ENCODE measurements at places on chromosomes 6 and 20.

GRCh38 chr6:128095362-128095761 is 194.5 kb upstream of the THEMIS start:
- DNase-seq, result no peak

DNA sequence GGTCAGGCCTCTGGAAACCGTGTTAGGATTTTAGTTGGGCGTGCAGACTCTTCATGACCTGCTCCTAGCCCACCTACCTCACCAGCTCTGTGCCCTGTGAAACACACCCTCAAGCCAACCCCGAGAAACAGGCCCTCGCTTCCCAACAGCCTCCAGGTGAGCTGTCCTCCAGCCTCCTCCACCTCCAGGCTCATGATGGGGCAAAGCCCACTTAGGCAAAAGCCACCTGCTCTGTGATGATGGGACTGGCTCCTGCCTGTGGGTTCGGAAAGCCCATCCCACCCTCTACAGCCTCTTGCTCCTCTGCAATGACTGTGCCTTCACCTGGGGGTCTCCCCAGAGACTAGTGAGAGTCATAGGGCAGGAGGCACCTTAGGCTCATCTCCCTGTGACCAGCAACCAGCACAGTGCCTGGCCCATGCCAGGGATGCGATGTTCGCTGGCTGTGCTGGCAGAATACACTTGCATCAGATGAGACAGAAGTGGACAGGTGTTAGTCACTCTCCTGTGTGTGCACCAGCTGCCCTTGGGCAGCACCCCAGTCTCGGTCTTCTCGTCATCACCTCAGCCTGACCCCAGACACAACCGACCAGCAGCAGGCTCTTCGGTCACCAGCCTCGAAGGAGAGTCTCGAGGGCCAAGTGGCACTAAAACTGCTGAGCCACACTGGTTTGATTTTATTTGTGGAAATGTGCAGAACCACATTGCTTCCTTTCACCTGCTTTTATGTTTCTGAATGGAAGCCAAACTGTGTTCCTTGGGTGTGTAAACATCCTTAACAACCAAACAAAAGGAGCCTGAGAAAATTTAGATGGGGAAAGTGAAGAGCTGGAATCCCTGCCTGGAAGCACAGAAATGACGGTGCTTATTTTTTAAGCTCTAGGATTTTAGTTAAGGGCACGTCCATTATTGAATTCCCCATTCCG is 10.7 kb downstream of the PXDC1 start:
- DNase-seq, result no peak

DNA sequence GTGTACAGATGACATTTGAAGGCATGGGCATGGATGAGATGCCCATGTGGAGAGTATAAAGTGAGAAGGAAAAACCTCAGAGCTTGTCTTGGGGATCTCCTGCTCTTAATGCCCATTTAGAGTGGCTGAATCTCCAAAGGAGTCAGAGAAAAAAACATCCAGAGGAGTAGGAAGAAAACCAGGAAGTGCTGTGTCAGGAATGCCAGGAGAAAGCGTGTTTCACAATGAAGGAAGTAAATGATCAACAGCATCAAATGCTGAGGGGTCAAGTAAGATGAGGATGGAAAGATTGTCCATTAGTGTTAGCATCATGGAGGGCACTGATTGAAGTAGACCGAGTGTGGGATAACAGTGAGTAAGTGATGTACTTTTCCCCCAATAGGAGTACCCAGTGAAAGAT is 56.1 kb downstream of the FIG4 start:
- no peak for DNase-seq

- no peak for DNase-seq
These were observed 32.7 kb downstream of the PLN start for GRCh38 chr6:118580585-118581419.

GRCh38 chr20:11260611-11261010 is 586.8 kb upstream of the JAG1 start:
- no peak for DNase-seq

DNA sequence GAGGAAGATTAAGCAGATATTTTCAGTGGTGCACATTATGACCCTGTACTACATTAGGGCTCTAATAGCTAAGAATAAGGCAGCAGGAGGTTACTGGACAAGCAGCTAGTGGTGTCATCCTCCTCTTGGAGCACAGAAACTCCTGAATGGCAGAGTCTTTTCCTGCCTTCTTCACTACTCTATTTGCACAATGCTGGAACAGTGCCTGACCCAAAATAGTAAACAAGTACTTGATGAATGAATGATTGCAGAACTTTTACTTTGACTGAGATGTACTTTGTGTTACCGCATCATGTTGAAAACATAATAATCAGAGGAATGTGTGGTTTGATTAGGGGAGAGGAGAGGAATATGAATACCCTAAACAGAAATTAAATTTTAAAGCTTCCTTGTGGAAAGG is 30.0 kb upstream of the UST start:
- DNase-seq, result no peak

GRCh38 chr20:25116739-25117458 is 35.0 kb upstream of the VSX1 start:
- no peak for DNase-seq

GRCh38 chr20:15342991-15343523 is 1005.6 kb upstream of the FLRT3 start:
- DNase-seq, result no peak

DNA sequence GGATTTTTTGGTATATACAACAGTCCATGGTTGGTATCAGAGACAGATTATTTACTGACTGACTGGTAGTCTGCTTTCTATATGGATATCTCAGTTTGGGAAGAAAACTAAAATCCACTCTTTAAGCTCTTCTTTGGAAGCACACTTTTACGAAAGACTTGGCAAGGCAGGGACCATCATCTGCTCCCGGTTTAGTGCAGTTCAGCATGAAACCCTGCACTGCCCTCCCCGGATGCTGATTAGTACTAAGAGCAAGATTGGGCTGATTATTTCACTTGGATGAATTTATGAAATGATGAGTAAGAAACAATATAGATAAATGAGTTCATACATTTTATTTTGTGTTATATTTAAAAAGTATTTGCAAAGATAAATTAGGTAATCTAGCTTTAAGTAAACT is 56.3 kb downstream of the RGS17 start:
- DNase-seq, result no peak

DNA sequence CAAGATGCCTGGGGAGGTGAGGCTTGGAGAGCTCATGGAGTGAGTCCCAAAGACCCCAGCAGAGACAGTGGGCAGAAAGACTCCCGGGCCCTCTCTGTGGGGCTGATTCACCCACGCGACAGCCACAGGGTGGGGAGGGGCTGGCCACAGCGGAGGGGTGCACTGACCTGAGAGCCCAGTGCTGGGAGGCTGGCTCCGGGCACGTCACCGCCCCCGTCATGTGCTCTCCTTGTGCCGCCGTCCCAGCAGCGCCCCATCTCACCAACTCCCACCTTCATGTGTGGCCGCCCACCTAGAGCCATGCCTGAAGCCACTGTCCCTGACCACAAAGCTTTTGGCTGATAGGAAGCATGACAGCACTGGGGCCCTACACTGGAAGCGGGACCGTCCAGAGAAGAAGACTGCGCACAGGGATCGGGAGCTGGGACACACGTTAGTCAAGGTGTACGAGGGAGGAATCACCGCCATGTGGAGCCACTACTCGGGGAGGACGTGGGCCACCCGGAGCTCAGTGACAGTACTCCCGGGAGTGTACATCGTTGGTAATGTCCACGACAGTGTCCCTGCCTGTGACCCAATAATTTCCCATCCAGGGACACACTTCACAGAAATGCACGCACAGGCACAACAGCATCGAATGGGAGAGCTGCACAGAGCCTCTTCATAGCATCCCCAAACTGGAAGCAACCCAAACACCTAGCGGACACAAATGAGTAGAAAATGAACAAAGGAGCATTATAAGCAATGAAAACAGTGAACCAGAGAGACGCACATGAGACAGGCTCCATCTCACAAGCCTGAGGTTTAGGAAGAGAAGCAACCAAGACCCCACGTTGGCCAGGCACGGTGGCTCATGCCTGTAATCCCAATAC is 28.4 kb upstream of the FOXC1 start:
- no peak for DNase-seq

GRCh38 chr20:44129911-44130718 is 56.9 kb downstream of the JPH2 start:
- DNase-seq, result no peak

GRCh38 chr6:157054531-157054979 is 268.8 kb downstream of the TMEM242 start:
- DNase-seq, result peak; percentile 10

DNA sequence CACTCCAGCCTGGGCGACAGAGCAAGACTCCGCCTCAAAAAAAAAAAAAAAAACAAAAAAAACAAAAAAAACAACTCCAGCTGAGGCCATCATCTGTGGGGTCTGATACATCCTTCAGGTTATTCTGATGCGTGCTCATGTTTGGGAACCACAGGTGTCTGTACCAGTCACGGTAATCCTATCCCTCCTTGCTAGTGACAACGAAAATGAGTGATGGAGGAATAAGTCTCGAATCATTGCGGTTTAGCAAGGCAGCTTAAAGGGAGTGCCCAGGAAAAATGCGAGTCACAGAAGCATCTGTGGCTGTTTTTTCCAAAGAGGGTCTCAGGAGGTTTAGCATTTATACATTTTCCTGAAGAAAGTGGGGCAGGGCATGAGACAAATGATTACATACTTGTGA is 48.8 kb downstream of the MCUR1 start:
- no peak for DNase-seq

DNA sequence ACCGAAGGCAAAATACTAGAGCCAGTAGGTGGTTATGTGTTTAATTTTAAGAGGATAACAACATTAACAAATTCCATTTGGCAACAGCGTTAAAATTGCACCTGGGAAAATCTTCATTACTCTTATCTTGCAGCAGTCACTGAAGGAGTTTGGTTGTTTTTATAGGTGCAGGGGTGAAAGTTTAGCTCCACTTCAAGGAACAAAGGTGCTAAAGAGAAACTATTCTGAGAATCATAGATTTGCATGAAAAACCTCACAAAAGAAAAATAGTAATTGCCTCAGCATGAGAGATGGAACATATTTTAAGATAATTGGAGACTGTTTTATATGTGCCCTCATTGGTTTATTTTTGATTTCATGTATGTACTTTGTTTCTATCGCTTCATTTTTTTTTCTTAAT is 444.4 kb downstream of the UTRN start:
- DNase-seq, result no peak

- DNase-seq, result no peak
These were observed 63.0 kb upstream of the NXT1 start for GRCh38 chr20:23287354-23288190.
